ENCODE measurements at places on chromosomes 6 and 20.

GRCh38 chr20:13147971-13148370 lies 73.1 kb upstream of the ISM1 start:
- no peak for DNase-seq

GRCh38 chr6:15622045-15622740 lies 40.6 kb downstream of the DTNBP1 start:
- DNase-seq, result no peak

DNA sequence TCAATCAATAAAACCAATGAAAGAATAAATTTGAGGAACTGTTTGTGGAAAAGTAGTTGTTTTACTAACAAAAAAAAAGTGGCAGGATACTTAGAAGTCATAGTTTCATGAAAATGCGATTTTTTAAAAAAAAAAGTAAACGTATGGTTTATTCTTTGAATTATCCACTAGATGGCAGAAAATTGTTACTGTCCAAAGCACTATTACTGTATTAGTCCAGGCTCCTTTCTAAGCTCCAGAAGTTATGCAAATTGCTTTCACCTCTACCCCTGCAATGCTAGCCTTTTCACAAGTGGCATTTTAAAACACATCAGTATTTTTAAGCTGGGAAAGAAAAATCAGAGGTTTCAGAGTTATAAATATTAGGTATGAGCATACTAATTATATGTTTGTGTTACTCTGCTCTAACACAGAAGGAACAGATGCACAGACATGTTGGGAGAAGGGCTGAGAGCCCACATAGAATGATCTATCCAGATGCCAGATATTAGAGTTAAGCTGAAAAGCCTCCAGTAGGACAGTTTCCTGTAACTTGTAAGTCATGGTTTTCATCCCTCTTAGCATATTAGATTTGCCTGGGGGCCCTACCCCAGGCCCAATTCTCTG lies 63.9 kb downstream of the FHL5 start:
- peak; percentile 58 for DNase-seq

- DNase-seq, result peak; percentile 74
These were observed 128.4 kb upstream of the SGK1 start for GRCh38 chr6:134446218-134446848.

- peak; percentile 51 for DNase-seq
These were observed 191.6 kb downstream of the DST start for GRCh38 chr6:56450882-56451739.

Data from fibroblast of lung (primary cell).